ENCODE measurements at places on chromosomes 6 and 20.

GRCh38 chr6:27551607-27552006 lies 78.7 kb upstream of the ZNF184 start:
- DNase-seq, result no peak

GRCh38 chr6:137851669-137852068 lies 15.4 kb upstream of the TNFAIP3 start:
- no peak for DNase-seq

DNA sequence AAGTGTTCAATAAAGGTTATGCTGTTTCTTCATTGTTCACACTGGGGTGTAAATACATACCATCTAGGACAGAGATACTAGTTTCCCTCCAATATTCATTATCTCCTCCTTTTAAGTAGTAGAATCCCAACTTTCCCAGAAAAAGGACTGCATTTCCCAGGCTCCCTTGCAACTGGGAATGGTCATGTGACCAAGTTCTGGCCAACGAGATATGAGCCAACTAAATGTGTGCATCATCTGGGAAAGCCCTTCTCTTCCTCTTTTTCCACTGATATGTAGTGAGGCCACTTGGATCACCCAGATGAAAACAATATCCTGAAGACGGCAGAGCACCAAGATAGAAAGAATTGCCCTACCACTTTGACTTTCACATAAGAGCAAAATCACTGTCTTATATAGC lies 97.9 kb upstream of the PTPRT start:
- no peak for DNase-seq

GRCh38 chr20:53706466-53707370 lies 113.1 kb upstream of the ZNF217 start:
- DNase-seq, result peak; percentile 44

DNA sequence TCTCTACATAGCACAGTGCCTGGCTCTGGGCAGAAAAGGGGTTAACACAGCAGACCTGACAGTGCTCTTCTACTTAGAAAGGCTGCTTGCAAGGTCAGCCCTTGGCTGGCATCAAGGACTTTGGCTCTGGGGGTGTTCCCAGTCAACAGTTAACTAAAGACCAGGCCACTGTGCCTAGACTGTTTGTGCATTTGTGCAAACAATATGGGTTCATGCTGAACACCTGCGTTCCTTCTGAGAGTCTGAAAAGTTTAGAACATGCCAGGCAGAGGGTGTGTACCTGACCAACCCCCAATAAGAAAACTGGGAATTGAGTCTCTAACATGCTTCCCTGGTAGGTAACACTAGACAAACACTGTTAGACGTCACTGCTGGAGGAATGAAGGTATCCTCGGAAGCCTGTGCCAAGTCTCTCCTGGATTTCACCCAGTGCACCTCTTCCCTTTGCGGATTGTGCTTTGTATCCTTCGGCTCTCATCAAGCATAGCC lies 110.7 kb downstream of the PDE10A start:
- DNase-seq, result no peak

DNA sequence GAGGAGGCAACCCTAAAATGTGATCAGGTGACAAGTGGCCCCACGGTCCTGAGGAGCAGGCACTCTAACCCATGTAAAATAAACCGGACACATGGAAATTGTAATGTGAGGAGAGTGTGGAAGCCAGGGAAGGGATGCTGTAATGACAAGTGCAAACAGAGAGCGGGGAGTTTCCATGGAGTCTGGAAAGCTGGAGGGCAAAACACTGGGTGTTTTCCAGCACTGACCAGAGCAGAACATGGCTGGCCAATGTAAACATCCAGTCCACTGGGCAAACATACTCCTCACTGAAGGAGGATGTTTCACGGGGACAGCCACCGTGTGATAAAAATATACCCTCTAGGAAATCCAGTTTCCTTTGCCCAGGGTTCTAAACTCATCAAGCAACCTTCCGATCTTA lies 219.0 kb upstream of the JARID2 start:
- DNase-seq, result no peak

DNA sequence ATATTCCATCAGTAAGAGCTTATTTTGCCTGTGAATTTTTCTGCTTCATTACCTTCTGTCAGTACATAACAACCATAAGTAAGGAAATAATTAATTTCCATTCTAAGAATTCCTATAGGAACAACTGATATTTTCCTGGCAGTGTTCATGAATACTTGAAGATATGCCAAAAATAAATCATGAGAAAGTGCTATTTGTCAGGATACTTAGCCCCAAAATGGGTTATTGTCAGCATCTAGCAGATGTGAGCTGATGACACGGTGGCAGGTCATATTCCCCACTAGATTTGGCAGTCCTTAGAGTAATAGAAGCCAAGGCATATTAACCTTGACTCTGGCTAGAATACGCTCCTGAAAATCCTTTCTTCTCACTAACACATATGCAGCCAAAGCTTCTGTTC lies 43.2 kb upstream of the CRISP1 start:
- no peak for DNase-seq

- peak; percentile 62 for DNase-seq
These were observed 10.6 kb upstream of the CCN5 start for GRCh38 chr20:44704551-44704971.
